ENCODE measurements at places on chromosomes 11 and 22.
A peak's percentile ranks its signal among the peaks of the same experiment; 100 is the strongest.

- DNase-seq, result no peak
These were observed 82.4 kb downstream of the EXT2 start for GRCh38 chr11:44177905-44178304.

DNA sequence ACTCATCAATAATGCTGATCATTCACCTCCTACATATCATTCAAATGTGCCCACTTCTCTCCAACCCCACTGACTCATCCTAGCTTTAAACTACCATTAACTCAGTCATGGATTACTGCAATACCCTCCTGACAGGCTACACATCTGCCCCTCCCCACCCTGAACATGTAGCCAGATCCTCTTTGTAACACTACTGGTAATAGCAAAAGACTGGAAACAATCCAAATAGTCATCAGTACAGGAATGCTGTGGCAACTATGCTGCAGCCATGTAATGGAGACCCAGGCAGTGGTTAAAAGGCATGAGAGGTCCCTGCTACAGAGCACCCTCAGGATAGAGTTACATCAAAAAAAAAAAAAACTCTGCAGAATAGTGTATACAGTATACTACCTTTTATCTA is 16.6 kb downstream of the SLC43A3 start:
- no peak for DNase-seq

GRCh38 chr11:93209466-93209865 is 11.7 kb upstream of the SLC36A4 start:
- DNase-seq, result no peak

DNA sequence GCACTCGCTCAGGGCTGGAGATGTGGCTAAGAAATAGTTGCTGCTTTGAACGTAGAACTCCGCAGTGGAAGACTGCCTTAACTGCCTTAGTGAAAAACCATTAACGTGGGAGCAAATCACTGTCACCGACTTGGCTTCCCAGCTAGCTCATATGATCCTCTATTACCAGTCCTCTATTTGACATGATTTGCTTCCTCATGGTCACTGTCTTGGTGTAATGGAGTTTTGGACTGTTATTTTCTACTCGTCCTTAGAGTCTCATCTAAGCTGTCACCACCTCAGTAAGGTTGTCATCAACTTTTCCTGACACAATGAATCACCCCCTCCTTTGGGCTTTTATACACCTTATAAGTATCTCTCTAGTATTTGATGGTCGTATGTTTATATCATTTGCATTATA is 167.1 kb upstream of the NARS2 start:
- no peak for DNase-seq

- no peak for DNase-seq
These were observed 22.8 kb downstream of the JAML start for GRCh38 chr11:118201966-118202365.

DNA sequence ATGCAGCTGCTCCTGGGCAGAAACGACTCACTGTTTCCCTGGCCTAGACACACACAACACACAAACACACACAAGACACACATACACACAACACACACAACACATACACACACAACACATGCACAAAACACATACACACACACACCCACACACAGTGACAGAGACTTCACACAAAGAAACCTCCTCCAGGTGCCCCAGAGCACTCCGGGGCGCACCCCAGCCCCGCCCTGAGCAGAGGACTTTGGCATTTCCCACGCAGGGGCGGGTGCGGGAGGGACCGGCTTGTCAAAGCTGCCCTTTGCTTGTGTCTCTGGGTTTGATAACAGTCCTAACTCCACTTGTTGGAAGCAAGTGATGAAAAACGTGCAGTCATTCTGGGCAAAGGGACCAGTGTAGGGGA is 6.5 kb downstream of the APOBEC3A start:
- no peak for DNase-seq

GRCh38 chr11:45655012-45655283 is 10.5 kb downstream of the CHST1 start:
- no peak for DNase-seq

DNA sequence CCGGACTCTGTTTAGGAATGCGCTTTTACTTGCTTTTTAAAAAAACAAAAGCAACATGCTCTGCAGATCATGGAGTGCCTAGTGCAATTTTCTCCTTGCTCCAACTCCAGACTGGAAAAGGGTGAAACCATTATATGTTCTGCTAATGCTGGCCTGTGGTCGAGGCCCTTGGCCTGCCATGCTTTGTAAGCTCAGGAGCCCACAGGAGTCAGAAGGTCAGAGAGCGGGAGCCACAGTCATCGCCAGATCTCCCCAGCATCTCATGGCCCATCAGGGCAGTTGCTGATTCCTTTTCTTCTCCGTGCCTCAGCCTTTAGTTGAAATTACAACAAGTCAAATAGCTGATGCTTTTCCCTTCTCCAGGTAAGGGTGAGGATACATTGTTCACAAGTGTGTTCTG is 80.3 kb downstream of the DDIAS start:
- DNase-seq, result no peak

GRCh38 chr11:17724020-17724908 is 4.9 kb downstream of the MYOD1 start:
- DNase-seq, result no peak

- DNase-seq, result no peak
These were observed 592.6 kb downstream of the ETS1 start for GRCh38 chr11:127994736-127995135.

- no peak for DNase-seq
These were observed 41.0 kb downstream of the FLRT1 start for GRCh38 chr11:64076758-64077157.

DNA sequence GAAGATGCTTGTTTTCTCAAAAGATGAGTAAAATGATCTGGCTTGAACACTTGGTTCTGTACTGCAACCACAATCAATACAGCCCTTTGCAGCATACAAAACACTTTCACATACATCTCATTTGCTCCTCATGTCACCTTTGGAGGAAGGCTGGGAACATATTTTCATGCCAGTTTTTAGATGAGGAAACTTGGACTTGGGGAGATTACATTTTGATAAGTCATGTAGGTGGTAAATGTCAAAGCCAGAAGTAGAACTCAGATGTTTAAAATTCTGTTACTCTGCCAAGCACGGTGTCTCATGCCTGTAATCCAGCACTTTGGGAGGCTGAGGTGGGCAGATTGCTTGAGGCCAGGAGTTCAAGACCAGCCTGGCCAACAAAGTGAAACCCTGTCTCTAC is 121.8 kb downstream of the MICAL2 start:
- no peak for DNase-seq

DNA sequence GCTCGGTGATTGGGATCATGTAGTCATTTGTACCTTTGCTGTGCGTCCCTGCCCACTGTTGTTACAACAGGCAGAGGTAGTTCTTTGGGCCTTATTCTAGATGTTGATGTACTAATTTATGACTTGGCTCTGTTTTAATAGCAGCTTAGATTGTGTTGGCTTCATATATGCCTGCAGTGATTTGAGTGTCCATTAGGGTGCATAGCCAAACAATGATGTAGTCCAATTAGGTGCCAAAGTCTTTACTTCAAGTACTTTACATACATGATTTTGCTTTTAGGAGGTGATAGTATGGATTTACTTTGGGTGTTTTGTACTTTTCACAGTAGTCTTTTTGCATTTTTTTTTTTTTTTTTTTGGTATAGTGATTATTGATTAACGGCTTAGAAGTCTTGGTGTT is 46.4 kb downstream of the PPP6R3 start:
- no peak for DNase-seq

DNA sequence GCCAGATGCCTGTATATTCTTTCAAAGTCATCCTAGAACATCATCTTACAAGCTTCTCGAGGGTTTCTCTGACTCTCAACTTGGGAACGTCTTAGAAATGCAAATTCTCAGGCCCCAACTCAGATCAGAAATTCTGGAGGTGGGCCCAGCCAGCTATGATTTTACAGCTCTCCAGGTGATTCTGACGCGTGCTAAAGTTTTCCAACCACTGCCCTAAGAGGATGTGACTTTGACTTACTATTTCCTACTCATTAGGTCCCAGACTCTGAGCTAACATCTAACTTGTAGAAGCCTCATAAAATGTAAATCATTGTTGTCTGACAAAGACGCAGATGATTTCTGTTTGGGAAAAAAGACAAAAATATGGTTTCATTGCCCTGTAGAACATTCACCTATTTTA is 61.1 kb downstream of the IRAG1 start:
- no peak for DNase-seq

DNA sequence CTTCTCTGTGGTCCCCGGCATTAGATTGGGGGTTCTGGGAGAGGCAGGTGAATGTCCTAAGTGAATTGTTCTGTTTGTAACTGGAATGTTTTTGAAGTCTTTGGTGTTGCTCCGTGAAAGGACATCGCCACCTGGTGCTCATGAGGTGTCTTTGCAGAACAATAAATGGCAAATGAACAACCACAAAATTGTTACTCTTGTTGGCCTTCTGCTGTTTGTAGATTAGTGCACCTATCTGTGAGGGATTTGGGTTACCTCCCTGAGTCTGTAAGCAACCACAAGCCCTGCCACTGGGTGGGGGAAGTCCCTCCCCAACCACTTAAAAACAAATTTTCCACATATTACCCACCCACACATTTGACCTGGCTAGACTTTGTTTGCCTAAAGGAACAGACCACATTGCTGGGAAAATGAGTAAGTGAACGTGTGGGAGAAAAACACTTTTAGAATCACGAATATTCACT is 4.7 kb downstream of the MPEG1 start:
- DNase-seq, result peak; percentile 46

GRCh38 chr11:121237686-121238658 is 54.6 kb upstream of the SC5D start:
- DNase-seq, result no peak

DNA sequence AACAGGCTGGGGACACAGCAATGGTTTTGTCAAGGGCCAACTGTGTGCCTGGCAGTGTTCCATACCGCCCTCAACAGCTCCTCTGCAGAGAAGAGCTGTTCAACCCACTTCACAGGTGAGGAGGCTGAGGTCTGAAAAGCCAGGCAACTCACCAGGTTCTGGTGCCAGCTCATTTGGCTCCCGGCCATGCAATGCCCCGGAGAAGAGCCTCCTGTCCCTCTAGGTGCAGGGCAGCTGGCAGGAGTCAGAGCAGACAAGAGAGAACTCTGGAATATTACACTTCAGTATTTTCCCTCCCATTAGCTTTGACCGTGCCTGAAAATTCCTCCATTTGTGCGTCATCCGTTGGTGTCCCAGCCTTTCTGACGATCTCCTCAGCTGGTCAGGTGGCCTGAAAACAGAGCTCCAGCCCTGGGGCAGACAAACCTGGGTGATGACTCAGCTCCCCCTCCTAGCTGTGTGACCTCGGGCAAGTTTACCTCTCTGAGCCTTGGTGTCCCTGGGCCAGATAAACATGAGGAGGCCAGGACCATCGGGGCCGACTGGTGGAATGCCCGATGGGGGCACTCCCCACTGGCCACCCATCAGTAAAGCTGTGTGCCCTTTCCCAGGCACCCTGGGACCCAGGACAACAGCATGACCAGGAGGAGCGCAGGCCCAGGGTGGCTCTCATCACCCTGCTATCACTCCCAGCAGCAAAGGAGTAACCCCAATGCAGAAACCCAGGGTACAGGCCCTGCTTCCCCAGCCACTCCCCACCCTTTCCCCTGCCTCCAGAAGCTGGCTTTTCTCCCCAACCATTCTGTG is 9.6 kb upstream of the C1QTNF6 start:
- no peak for DNase-seq

DNA sequence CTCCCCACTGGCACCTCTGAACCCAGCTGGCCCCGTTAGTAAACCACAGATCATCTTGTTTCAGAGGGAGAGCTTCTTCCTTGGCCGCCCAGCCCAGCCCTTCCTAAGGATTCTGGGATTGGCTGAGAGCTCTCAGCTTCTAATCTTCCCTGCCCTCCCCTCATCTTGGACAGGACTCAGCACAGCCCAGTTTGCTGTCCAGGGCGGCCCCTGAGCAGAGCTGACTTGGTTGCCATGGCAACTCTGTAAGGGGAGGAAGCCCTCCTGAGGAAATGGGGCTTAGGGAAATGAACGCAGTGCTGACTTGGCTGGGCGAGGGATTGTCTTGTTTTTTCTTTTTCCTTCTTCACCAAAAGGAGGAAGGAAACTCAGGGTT is 4.6 kb downstream of the APOL4 start:
- DNase-seq, result peak; percentile 81

- DNase-seq, result peak; percentile 40
These were observed 6.7 kb downstream of the PAK1 start for GRCh38 chr11:77467233-77467632.

DNA sequence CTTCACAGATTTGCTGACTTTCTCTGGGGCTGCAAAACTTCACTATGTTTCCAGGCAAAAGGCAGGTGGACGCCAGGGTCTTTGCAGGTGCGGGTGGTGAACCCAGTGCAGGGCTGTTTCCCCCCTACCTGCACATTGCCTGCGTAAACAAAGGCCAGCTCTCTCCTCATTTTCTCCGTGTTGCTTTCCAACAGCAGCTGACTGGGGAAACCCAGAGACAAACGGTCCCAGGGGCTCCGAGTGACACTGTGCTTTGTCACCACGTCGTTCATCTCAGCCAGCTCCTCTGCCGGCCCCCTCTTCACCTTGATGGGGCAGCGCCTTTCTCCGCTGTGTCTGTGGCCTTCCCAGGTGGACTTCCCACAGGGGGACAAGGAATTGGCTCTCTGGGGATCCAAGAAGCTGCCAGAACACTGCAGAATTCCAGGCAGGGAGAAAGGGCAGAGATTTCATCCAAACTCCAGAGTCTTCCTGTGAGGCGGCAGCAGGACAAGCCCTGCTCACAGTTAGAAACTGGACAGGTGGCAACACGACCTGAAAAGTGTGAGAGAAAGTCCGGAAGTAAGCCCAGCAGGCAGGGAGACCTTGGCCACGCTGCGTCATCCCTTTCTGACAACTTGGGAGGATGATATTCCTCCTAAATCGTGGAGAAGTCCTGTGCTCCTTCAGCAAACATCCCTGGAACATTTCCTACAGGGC is 1493.7 kb downstream of the TBC1D22A start:
- no peak for DNase-seq

GRCh38 chr11:86275493-86276370 is 26.3 kb upstream of the HIKESHI start:
- DNase-seq, result no peak

DNA sequence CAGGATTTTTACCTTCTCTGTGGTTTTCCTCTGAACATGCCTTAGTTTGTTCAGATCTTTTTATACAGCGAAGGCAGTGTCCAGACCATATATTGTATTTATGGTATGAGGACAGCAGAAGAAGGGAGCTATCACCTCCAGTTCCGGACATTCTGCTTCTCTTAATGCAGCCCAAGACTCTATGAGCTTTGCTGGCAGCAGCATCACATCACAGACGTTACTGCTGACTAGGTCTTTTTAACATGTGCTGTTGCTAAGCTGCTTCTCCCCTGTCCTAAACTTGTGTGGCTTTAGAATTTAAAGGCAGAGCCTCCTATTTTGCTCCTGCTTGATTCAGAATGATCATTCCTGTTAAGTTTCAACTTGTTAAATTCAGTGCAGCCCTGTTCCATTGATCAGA is 13.4 kb downstream of the MICAL2 start:
- no peak for DNase-seq

DNA sequence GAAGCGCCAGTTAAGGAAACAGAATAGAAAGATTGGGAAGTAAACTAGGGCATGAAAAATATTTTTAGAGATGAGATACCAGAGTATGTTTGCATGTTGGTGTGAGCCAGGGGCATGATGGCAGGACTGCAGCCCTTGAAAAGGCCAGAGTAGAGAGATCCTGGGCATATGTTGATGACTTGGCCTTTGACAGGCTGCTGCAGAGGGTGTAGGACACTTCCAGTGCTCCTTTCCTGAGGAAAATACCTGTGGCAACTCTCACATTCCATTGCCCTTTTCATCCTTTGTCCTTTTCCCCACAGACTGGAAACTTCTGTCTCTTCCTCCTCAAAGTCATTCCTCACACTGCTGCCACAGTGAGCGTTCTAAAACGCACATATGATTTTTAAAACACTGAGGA is 150.7 kb upstream of the CCDC90B start:
- no peak for DNase-seq

Data from kidney capillary endothelial cell (primary cell).